ENCODE measurements at places on chromosomes 7 and 10. TPM values are rescaled to one million over a fixed set of nuclear protein-coding genes. Genes with fewer than 3 reads are reported as not detected.
A peak's percentile ranks its signal among the peaks of the same experiment; 100 is the strongest.

GRCh38 chr10:69345890-69346474 is 67.7 kb downstream of the HK1 start:
- H3K27ac ChIP-seq, result peak overlapping the region; percentile 42
- no peaks in the 10 kb centered on the region for H3K27me3 ChIP-seq
- no peak overlapping the region for H3K4me3 ChIP-seq

GRCh38 chr7:149620961-149621360 is 123.4 kb upstream of the ZNF746 start:
- DNase-seq, result no peak
- H3K27ac ChIP-seq, result no peak overlapping the region
- H3K4me1 ChIP-seq, result peaks cover 19% of the 10 kb centered on the region
- H3K4me3 ChIP-seq, result no peak overlapping the region
- H3K36me3 ChIP-seq, result peaks cover 51% of the 10 kb centered on the region

The PLA2G12B gene
- total RNA-seq, result 1.2 TPM

- H3K4me3 ChIP-seq, result no peak overlapping the region
- no peaks in the 10 kb centered on the region for H3K27me3 ChIP-seq
- DNase-seq, result no peak
- no peaks in the 10 kb centered on the region for H3K4me1 ChIP-seq
Measured at GRCh38 chr10:119715628-119716505, 10.0 kb upstream of the INPP5F start.

- no peaks in the 10 kb centered on the region for H3K36me3 ChIP-seq
- no peak overlapping the region for H3K27ac ChIP-seq
- no peak overlapping the region for H3K4me3 ChIP-seq
- H3K4me1 ChIP-seq, result peaks cover 19% of the 10 kb centered on the region
Measured at GRCh38 chr7:100588438-100588837, 2.3 kb downstream of the FBXO24 start.
